Stimulated activated CD8-positive, alpha-beta memory T cell treated with anti-CD3 and anti-CD28 coated beads, Interleukin-15, amount 100 ng/mL, for 4 hours (primary cell): ENCODE measurements at places on chromosomes 7 and 10.

- DNase-seq, result peak; percentile 46
Measured at GRCh38 chr10:62038609-62039190, 137.2 kb downstream of the ARID5B start.

DNA sequence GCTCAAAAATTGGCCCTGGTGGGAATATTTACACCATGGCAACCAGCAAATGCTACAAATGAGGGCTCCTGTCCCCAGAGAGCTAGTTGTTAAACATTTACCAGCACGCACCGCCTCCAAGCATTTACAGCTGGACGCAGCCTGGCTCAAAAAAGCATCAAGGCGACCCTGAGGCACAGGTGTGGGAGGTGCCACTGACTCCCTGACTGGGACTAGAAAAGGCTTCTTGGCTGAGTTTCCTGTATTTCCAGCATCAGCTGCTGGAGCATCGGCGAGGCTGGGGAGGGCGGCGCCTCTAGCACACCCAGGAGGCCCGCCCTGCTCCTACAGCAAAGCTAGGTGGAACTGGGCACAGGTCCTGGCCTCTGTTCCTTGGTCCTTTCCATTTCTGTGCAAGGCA is 43.5 kb upstream of the ZRANB1 start:
- DNase-seq, result no peak

DNA sequence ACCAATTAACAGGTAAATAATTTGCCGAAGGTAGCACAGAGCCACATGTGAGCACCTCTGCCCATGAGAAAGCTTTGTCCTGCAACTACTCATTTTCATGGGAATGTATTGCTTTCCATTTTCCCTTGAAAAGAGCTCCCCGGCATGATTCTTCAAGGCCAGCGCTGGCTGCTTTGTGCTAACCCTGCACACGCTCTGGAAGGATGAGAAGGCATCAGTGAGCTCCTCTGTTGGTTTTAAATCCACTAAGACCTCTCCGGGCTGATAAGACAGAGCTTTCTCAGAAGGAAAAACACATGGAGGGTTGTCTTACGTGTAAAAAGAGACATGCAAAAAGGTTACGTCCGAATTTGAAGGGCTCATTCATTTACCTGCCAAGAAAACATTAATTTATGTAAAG is 553.9 kb upstream of the MKI67 start:
- DNase-seq, result no peak

DNA sequence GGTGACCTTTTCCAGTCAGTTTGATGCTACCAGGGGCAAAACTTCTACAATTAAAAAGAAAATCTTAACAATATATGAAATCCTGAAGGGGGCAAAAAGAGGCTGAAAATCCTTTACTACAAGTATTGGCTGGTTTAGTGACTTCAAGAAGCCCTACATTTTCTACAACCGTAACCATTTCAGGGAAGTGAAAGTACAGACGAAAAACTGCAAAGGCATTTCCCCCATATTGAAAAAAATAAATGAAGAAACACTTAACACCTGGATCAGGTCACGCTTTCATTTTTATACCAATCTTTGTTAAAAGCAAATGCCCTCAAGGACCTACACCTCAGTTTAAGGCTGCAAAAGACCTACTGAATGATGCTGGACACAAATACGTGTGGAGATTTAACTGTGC is 38.6 kb downstream of the IL6 start:
- no peak for DNase-seq

- no peak for DNase-seq
Measured at GRCh38 chr10:86666538-86666937, 1.8 kb upstream of the LDB3 start.

DNA sequence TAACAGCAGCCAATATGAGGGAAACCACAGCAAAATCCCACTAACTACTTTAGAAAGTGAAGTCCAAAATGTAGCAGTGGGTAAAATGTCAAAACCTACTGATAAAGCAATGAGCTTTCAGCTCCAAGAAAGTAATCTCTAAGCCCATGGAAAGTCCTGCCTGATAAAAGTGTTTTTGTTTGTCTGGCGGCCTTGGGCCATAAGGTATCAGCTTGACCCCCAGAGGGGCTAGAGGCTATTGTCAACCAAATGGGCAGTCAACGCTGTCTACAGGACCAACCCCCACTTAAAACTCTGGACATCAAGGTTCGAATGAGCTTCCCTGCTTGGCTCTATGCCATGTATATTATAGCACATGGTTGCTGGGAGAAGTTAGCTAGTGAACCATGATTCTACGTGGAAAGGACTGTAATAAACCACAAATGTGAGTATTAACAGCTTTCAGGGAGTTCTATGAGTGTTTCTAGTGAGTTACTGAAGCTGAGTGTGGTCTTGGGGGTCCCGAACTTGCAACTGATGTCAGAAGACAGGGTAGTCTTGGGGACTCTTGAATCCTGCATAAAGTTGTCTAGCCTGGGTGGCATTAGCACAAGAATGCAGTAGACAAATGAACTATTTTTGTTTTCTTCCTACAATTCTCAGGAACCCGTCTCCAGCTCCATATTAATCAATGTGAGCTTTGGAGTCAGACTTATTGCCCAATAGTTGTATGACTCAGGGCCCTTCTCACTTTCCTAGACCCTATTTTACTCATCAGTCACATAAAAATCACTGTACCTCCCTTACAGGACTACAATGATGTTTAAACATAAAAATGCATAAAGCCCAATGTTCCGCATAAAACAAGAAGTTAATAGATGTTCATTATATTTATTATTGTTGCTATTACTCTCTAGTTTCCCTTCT is 164.9 kb downstream of the DGKI start:
- DNase-seq, result no peak

DNA sequence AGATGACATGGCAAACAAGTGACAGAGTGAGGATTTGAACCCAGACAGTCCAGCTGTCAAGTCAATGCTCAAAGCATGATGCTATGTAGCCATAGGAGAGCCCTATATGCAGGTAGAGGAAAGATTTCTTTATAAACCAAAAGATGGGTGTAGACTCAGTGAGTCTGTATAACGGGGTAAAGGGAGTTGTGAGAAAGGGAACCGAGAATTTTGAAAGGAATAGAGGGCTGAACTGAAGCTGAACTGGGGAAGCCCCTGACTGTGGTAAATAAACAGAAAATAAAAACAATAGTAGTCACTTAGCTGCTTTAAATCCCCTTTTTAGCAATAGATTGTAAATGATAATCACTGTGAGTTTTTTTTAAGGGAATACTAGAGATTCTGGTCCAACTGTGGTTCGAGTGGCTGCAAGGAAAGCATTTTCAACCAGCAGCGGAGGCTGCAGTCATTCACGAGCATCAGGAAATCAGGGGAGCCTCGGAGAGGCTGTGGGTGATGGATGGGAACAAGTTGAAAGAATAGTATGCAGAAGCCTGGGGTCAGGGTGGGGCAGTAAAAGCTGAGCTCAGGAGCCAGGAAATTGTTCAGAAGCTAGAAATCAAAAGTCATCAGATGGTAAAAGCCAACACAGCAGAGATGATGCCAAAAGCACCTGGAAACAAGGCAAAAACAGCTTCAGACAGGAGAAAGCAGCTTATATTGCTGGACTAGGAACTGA is 393.5 kb downstream of the GFRA1 start:
- no peak for DNase-seq

DNA sequence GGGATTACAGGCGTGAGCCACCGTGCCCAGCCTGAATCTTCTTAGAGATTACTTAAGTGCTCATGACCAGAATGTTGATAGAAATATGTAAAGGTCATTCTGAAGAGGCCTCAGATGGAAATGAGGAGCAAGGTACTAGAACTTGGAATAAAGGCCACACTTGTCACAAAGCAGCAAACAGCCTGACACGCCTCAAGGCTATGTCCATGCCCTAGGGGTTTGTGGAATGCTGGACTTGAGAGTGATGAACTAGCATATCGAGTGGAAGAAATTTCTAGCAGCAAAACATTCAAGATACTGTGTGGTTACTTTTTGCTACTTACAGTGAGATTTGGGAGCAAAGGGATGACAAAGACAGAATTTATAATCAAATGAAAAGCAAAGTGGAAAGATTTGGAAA is 39.0 kb downstream of the ZNF438 start:
- no peak for DNase-seq
